ENCODE measurements at places on chromosomes 7 and 10. TPM values are rescaled to one million over a fixed set of nuclear protein-coding genes. Genes with fewer than 3 reads are reported as not detected.
A peak's percentile ranks its signal among the peaks of the same experiment; 100 is the strongest.

DNA sequence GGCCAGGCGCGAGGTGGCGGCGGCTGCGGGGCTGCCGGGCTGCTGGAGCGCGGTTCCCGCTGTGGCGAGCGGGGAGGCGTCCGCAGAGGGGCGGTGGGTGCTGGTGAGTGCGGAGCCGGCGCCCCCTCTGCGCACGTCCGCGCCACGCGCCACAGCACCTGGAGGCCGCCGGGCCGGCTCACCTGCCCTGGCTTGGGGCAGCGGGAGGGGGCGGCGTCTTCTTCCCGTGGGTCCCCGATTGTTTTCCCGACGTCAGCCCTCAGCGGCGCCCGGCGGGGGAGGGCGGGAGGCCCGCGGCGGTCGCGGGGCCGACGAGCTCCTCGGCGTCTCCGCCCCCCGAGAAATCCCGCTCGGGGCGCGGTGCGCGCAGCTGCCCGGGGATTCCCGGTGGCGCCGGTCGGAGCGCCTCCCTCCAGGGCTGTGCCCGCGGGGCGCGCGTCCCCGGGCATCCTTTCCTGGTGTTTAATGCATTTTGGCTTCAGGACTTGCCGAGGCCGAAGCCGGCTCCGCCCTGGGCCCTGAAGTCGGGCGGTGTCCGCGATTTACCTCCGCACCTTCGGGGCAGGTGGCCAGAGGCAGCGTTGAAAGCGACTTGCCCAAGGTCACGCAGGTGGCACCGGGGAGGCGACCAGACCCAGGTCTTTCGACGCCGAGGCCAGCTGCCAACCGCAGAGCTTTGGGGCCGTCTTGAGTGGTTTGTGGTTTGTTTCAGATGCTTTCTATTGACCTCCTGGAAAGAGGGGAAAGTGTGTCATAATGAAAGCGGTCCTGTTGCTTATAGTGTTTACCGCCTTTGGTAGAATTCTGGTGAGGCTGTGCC is 561 bp downstream of the PLEKHA1 start:
- DNase-seq, result peak; percentile 77

GRCh38 chr7:148156233-148156632 is 434.3 kb upstream of the C7orf33 start:
- peak; percentile 1 for DNase-seq

The RASSF4 gene
- total RNA-seq, result 1.0 TPM

The NAPEPLD gene
- 4.4 TPM for total RNA-seq

The IFIT2 gene
- 7.0 TPM for total RNA-seq
